ENCODE measurements at places on chromosomes 3 and 15.

- DNase-seq: peak; percentile 30
Observed at GRCh38 chr3:39378088-39378487, 5.1 kb upstream of the SLC25A38 start.

- no peak for DNase-seq
Observed at GRCh38 chr3:100454677-100455076, 37.7 kb upstream of the TMEM45A start.

DNA sequence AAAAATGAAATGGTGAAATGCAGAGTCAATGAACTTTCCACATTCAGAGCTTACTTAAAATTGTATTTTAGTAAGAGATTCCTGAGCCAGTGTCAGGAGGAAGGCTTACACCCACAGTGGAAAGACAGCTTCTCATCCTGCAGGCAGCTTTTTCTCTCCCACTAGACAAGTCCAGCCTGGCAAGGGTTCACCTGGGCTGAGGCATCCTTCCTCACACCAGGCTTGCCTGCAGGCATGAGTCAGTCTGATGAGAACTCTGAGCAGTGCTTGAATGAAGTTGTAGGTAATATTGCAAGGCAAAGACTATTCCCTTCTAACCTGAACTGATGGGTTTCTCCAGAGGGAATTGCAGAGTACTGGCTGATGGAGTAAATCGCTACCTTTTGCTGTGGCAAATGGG is 3.1 kb downstream of the CCR4 start:
- no peak for DNase-seq

DNA sequence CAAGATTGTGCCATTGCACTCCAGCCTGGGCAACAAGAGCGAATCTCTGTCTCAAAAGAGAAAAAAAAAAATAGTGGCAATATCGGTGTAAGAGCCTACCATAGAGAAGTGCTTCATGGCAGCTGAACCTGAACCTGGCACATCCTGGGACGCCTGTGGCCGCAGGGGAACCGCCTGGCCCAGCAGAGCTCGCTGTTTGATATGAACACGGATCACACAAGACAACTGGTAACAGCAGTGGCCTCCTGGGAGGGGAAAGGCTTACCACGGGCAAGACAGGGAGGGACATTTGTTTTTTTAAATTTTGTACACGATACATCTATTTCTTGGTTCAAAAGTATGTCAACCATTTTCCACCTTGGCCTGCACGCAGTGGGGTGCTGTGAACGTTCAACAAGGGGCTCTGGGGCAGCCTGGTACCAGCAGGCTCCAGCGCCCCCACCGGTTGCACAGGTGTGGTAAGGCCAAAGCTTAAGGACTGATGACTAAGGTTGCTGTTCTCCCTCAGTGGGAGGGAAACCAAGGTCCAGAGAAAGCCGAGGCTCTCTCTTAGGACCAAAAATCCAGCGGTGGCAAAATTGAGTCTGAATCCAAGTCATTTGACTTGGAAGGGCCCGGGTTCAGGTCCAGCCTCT is 21.7 kb upstream of the EPHB3 start:
- DNase-seq: no peak

DNA sequence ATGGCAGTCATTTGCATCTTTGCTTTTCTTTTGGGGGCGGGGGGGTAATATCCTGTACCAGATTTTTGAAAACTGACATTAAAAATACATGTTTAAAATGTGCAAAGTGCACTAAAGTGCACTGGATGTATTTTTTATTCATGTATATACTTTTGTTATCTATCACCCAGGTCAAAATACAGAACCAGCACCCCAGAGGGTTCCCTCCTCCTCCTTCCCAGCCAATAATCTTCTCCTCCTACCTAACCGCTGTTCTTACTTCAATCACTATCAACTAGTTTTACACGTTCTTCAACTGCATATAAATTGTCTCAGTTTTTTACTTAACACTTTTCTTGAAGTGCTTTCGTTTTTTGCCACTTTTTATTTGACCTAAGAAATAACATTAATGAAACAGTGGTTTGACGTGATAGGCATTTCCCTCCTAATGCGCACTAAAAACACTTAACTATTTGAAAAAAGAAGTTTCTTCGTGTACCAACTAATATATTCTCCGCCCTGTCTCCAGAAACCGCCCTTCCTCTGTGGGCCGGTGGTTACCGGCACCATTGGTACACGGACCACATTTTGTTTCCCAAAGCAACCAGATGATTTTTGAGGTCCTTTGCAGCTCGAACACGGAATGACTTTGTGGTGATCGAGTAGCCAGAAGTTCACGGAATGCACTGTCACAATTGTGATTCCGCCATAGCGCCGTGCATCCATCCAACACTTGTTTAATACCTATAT is 836 bp upstream of the AKAP13 start:
- peak; percentile 30 for DNase-seq

DNA sequence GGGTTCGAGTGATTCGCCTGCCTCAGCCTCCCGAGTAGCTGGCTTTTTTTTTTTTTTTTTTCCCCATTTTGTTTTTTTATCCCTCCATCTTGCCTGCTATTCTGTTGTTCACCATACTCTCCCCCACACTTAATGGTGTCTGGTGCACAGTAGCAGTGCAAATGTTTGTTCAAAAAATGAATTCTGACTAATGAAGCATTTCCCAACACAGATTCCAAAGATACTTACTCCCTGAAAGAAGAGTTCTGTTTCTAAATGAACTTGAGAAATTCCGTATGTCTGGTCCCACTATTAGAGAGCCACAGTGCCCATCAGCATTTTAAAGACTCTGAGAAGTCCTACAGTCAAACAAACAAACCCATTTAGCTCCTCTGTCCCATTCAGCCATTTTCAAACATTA is 9.5 kb downstream of the EDEM1 start:
- DNase-seq: no peak

GRCh38 chr3:194254040-194254439 is 97.1 kb downstream of the CPN2 start:
- no peak for DNase-seq

DNA sequence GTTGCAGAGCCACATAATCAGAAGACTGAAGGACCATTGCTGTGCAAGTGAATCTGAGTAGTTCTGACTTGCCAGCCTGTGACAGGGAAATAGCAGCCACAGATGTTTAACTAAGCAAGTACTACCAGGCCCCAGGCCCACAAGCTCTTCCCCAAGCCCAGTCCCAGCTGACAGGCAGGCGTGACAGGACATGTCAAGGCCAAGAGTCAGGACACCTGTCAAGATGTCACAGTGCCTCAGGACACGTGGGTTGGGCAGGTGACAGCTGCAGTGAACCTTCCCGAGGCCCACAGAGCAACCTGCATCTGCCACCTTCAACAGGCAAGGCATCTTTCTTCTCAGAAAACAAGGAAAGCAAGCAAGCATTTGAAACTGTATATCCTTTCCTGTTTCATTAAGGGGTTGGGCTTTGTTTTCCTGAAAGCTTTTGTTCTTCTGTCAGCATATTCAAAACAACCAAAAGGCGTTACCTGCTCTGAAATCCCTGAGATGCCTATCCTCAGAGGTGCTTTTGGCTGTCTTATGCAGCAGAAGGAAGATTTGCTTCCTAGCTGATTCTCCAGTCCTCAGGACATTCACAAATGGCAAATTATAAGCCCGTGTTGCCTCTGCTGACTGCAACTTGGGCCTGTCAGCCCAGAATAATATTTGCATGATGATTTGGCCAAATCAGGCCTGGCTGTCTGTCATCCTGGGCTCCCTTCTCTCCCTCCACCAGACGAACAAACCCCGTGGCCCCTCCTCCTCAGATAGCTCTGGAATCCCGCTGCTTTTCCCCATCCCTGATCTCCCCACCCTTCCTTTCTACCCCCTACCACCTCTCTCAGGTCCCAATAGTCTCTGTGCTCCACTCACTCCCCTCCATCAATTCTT is 171.8 kb upstream of the WNT5A start:
- no peak for DNase-seq

- DNase-seq: no peak
Observed at GRCh38 chr15:85763157-85763556, 31.6 kb downstream of the KLHL25 start.

GRCh38 chr3:186073641-186074040 is 35.2 kb downstream of the ETV5 start:
- DNase-seq: no peak

DNA sequence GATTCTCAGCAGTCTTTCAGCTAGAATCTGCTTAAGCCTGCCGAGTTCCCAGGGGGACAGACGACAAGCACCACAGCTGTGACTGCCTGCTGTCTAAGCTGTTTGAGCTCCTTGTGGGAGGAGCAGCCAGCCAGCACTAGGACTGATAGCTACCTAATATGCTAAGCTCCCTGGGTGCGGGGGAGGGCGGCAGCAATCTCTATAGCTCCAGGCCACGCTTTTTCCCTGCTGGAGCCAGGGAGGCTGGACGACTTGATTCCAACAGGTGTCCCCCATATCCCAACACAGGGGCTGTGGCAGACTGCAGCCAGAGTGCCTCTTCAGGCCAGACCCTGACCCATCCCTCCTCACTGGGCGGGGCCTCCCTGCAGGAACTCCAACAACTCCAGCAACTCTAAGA is 134.1 kb upstream of the ARPP21 start:
- DNase-seq: no peak

DNA sequence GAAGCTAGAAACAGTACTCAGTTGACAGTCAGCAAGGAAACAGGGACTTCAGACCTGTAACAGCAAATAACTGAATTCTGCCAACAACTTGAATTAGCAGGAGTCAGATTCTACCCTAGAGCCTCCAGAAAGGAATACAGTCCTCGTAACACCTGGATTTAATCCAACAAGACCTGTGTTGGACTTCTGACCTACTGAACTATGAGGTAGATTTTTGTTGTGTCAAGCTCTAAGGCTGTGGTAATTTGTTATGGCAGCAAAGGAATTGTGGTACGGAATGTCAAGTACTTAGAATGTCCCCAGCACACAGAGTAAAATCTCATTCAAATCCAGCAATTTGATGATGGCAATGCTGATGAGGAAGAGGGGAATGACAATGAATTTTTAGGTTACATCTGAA is 234.1 kb downstream of the LRRN1 start:
- no peak for DNase-seq

GRCh38 chr3:104805042-104805441 is 561.7 kb upstream of the ALCAM start:
- DNase-seq: no peak
